Right cardiac atrium (tissue), 5 donors: ENCODE measurements at places on chromosomes 11 and 22. TPM values are rescaled to one million over a fixed set of nuclear protein-coding genes. Genes with fewer than 3 reads are reported as not detected.

DNA sequence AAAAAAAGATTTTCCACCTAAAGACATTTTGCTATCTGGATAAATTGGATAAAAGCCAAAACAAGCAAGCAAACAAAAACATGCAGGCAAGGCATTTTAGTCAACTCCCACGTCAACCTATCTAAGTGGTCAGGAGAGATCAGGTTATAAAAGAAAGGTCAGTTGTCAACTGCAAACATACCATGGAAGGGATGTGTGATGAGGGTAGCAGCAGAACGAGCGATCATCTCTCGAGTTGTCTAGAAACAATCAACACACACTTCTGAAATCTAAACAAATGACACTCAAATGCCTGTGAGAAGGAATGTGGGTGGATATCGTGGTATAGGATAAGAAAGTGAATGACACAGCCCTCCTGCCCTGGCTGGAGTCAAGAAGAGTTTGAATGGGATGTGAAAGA is 10.9 kb downstream of the MTCH2 start:
- no peak for DNase-seq

GRCh38 chr22:25353516-25354445 is 134.3 kb downstream of the CRYBB2 start:
- peak; percentile 22 for DNase-seq

DNA sequence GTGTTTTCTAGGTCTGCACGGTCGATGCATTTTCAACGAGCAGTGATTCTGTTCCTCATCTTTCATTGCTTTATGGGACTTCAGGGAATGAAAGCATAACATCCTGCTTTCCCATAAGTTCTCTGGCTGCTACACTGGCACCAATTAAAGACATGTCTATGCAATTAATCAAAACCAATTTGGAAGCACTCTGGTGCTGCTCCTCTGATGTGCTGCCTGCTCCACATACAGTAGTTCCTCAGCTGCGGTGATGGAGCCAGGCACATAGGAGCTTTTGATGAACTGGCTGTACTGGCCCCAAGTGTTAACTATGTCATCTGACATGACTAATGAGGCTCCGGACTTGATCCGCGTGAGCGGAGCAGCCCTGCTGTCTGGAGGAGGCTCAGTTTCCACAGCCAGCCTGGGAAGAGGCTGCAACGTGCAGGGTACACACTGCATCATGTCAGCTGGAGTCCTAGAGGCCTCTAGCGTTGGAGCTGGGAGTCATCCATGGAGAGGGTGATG is 29.8 kb downstream of the GVQW3 start:
- no peak for DNase-seq

DNA sequence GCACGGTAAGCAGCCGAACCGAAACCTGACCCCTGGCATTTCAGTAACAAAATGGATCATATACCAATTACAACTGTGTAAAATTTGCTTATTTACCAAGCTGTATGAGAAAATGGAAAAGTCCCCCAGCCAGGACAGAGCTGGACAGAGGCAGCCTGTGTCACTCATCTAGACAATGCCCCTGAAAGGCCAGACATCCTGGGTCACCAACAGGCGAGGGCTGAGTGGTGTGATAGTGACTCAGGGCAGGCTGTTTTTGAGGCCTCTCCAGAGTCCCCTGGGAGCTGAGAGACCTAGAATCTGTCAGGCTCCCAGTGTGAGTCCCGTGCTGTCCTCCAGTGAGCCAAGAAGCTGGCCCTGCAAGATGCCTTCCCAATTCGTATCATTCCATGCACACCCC is 680.4 kb downstream of the TBC1D22A start:
- no peak for DNase-seq

DNA sequence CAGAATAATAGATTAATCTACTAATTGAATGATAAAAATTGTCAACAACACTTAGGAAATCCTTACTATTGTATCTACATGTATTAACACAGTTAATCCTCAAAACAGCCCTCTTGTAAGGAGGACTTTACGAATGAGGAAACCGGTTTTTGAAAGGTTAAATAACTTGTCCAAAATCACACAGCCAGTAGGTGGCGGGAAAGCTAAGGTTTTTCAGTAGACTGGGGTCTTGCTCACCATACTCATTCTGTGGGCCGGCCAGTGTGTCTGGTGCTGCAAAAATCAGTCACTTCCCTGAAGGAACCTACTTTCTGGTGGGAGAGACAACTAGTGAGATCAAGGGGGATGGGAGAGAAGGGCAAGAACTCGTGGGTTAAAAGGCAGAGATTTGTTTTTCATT is 3.8 kb downstream of the DCPS start:
- DNase-seq, result no peak

- no peak for DNase-seq
Observed at GRCh38 chr11:28524098-28524497, 415.9 kb downstream of the METTL15 start.

- DNase-seq, result peak; percentile 75
Observed at GRCh38 chr11:61797263-61797944, 4.7 kb downstream of the FEN1 start.

- no peak for DNase-seq
Observed at GRCh38 chr11:11171854-11172253, 181.2 kb downstream of the CSNK2A3 start.

DNA sequence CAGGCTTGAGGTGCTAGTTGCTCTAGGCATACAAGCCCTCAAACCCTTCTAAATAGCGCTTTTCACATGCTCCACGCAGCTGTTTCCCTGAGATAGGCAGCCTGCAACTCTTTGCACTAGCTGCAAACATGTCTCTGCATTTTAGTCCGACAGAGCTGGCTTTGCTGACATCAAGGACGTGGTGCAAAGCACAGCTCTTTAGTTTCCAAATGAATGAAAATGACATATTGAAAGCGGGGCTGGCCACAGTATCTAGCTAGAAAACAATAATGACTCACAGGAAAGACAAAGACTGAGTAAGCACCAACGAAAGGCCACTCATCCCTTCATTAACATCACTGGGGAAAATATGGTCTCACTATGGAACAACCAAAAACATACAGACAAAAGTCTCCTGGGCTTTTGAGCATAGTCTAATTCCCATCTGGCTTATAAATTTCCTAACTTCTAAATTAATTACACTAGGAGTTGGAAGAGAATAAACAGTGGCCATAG is 15.3 kb upstream of the ZC3H12C start:
- DNase-seq, result no peak

DNA sequence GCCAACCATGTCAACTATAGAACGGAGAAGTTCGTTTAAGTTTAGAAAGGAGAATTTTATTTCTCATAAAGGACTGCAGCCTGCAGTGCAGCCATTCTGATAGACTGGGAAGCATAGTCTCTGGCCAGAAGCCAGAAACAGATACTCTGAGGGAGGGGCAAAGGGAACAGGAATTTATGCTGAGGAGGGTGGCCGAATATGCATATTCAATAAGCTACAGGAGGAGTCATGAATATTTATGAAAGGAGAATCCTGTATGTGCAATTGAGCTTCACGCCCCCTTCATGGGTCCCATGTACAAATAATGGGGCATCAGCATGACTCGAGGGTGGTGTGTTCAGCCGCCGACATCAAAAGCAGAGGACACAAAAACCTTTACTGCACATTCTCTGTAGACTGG is 199.9 kb downstream of the CWF19L2 start:
- no peak for DNase-seq

DNA sequence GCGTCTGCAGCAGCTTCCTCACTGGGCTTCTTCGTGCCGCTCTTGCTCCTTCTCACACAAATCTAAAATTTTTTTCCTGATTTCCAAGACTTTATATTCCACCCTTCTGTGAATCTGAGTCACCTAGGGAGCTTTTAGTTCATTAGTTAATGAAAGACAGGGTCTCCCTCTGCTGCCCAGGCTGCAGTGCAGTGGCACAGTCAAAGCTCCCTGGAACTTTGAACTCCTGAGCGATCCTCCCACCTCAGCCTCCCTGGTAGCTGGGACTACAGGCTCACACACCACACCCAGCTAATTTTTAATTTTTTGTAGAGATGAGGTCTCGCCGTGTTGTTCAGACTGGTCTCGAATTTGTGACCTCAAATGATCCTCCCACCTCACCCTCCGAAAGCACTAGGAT is 116.9 kb downstream of the ATXN10 start:
- no peak for DNase-seq

DNA sequence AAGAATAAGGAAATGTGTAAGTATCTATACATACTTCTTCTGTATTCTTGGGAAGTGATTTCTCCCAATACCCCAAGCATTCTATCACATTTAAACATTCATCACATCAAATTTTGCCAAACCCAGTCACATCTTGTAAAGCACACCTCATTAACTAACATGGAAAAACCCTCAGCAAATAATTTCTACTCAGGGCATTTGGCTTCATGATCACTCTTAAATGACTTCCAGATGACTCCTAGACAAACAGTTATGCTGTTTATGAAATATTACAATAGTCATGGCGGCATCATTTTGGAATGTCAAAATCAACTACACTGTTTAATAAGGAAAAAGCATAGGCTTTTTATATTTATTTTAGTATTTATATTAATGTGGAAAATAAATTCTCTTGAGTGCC is 47.3 kb upstream of the CCDC34 start:
- DNase-seq, result no peak

GRCh38 chr22:41050883-41051282 is 41.5 kb upstream of the EP300 start:
- no peak for DNase-seq

DNA sequence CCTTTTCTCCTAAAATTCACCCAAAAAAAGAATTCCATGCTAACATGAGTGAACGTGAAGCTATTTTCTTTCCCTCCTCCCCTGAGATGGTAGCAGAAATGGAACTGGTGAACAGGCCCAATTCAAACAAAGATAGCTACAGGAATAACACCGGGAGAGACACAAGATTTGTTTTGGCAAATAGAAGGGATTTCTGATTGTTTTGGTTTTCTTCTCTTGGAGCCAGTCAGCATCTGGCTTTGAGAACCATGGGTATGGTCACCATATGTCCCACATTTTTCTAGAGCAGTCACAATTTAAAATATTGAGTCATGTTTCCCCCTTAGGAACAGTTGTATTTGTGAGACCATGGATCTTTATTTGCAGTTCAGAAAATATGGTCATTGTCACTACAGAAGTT is 214.1 kb downstream of the FAM76B start:
- no peak for DNase-seq

GRCh38 chr11:35298369-35298768 is 121.0 kb downstream of the SLC1A2 start:
- no peak for DNase-seq

Gene HSPB2
- 106 TPM for polyA plus RNA-seq

Gene CNGA4
- polyA plus RNA-seq, result 0.16 TPM

Gene SLC6A5
- polyA plus RNA-seq, result not detected

Gene TSGA10IP
- not detected for polyA plus RNA-seq

Gene EHF
- 0.14 TPM for polyA plus RNA-seq

Gene RTN4R
- polyA plus RNA-seq, result 1.1 TPM

Gene MIAT
- 0.45 TPM for polyA plus RNA-seq

Gene ART1
- polyA plus RNA-seq, result not detected

Gene TECTA
- polyA plus RNA-seq, result 2.1 TPM

Gene SCGB1D4
- polyA plus RNA-seq, result not detected
